ENCODE measurements at places on chromosomes 5 and 9.

GRCh38 chr5:87599778-87600177, 187.0 kb upstream of the CCNH start:
- DNase-seq: no peak

DNA sequence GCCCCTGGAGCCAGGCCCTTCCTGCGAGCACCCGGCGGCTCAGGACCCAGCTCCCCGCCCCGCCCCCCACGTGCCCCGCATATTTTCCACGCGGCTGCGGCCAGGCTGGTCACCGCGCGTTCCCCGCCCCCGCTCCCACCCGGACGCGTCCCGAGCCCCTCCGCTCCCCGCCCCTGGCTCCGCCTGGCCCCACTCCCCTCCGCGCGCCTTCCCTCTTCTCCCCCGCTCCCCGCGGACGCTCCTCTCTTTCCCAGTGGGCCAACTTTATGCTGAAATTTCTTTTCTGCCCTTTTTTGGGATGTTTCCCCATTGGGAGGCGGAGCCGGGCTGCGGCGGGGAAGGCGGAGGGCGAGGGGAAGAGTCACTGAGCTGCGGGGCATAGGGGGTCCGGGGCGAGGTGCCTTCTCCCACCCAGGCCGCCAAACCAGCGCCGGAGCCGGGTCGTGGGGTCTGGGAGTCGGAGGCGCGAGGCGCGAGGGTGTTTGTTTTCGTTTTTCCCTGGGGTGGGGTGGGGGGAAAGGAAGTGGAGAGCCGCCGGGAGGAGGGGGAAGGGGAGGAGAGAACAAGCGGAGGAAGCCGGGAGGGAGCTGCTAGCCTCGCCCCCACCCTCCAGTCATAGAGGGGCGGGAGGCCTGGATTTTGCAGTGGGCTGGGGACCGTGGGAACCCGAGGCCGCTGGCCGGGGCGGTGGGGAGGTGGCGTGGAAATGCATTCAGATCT, 1.0 kb upstream of the TPM2 start:
- peak; percentile 67 for DNase-seq

DNA sequence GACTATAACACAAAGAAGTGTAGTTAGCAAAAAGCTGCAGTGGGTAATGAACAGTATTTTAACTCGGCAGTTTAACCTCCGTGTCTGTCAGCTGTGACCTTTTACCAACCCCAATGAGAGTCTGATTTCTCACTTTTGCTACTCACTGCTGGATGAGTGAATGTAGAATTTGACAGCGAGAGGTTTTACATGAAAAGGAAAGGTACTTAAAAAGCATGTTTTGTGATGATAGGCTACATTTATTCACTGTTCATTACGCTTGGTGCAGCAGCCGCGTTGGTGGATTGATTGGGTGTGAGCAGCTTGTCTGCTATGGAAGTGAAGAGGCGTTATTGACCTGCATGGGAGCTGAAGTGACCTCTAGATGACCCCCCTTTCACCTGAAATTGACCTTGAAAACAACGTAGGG, 867.7 kb downstream of the NR2F1-AS1 start:
- no peak for DNase-seq

GRCh38 chr5:134383980-134384697, 12.8 kb downstream of the UBE2B start:
- no peak for DNase-seq

DNA sequence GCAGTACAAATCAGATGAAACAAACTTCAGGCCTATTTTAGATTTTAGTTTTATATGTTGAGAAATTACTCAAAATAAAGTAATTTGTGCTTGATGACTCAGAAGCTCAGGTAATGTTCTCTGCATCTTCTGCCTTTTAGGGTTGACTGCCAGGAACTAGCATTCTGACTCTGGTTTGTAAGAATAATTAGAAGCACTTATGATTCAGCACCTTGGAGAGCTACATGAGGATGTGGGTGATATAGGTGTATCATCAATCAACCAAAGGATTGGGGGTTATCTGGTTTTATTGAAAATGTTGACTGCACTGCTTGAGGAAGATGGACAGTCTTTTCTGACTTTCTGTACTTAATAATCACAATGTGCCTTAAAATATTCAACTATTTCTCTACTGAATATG, 118.7 kb upstream of the SGCD start:
- peak; percentile 50 for DNase-seq

GRCh38 chr9:115548609-115549260, 430.8 kb upstream of the TNC start:
- peak; percentile 42 for DNase-seq

DNA sequence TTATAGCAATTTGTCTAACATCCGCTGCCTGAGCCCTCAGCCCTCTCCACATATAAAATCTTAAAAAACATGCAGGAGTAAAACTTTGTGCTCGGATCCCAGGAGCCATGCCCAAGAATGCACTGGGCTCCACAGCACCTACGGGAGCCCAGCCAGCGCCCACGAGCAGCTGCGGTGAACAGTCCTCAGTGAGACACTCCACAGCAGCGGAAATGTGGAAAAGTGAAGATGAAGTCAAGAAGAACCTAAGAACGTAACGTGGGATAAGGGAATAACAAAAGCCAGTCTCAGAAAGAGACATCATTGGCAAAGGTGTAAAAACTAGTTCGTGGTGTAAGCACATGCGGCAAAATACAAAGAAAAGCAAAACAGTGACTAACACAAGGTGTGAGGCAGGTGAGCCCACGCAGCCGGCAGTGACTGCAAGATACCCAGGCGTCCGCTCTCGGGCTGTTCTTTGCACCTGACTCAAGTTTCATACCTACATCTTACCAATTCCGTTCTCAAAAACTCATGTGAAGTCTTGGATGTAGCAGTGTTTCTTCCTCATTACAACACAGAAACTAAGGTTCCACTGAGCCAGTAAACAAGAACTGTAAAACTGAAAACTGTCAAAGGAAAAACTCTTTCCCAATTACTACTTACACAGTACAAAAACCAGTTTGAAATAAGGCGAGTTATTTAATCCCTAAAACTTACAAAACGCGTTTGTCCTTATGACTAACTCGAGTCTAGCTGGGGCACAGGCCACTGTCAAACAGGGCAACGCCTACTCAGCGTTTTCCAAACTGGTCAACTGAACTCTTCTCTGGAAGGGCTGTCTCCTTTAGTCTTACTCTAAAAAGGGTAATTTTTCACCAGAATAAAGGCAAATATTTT, 1.7 kb downstream of the CAMSAP1 start:
- peak; percentile 63 for DNase-seq

DNA sequence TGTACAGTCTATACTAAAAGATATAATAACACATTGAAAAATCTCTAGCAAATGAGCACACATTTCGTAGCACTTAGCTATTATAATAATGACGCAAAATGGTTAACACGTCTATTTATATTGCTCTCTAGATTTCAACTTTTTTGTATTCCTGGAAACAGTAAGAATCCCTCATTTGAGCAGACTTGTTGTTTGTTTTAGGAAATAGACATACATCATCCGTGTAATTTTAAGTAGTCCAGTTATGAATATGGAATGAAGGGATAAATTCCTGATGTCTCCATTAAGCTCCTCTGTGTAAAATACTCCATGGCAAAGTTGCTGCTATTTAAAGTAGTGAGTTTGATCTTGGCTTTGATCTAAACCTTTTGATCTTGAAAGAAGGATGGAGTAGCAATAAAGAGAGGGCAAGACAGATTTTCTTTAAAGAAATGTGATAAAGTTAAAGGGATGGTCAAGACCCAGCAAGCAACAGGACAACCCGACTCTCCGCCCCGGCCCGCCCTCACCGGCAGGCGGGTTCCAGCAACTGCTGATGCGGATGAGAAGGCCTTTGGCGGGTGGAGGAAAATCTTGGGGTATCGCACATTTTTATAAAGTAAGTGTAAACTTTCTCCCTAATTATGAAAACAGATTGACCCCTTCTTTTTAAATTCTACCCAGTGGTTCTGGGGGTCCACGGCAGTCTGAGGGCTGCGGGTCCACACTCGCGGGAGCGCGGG, 277.4 kb downstream of the AOPEP start:
- DNase-seq: peak; percentile 48

DNA sequence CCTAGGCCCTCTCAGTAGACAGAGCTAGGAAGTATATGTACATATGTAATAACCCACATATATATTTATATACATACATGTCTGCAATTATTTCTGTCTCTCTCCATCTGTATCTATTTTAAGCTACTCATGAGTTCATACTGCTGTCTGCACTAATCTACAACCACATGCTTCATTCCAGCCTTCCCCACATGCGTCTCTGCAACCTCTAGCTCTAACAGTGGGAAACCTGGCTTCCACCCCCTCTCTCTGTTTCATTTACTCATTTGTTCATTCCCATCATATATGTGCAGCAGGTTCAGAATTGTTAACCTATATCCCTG, 23.3 kb downstream of the DCANP1 start:
- DNase-seq: no peak

DNA sequence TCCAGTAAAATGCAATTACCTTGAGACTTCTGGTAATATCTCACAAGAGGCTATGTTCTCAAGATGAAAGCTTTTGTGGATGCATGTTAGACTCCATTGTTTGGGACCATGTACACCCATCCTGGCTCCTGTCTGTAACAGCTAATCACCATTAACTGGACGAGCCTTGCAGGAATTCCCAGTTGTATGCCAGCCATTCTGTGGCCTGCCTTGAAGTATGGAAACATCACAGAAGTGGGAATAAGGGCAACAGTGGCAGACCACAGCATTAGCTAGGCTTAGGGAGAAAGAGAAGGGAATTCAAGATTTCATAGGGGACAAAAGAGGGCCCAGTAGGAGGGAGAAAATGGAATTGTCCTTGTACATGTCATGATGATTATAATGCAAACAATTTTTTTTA, 79.0 kb downstream of the RORB start:
- DNase-seq: no peak

- no peak for DNase-seq
These were observed 10.1 kb upstream of the ZNF484 start for GRCh38 chr9:92887880-92888338.

DNA sequence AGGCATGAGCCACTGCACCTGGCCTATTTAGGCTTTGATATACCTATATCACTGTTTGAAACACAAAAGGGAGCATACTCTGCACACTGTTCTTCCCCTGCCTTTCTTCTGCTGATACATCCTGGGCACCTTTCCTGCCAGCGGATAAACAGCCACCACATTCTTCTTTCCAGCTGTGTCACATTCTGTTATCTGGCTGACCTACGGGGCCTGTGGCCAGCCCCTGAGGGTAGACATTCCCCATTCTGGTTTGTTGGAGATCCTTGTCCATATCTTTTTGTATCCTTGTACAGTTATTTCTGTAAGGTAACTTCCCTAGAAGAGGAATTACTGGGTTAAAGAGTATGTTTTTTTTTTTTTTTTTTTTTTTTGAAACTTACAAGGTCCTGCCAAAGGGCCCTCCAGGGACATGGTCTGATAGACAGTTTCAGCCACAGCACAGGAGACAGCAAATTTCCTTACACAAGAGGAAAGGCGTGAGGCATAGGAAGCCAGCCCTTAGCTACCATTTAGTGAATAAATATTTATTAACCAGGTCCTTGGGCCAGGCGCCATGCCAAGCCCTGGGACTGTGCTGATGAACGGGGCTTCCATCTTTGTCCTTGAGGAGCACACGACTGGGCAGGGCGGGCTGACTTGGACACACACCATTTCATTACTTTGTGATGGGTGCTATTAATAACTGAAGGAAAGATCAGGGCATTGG, 57.8 kb downstream of the ERGIC1 start:
- peak; percentile 65 for DNase-seq

DNA sequence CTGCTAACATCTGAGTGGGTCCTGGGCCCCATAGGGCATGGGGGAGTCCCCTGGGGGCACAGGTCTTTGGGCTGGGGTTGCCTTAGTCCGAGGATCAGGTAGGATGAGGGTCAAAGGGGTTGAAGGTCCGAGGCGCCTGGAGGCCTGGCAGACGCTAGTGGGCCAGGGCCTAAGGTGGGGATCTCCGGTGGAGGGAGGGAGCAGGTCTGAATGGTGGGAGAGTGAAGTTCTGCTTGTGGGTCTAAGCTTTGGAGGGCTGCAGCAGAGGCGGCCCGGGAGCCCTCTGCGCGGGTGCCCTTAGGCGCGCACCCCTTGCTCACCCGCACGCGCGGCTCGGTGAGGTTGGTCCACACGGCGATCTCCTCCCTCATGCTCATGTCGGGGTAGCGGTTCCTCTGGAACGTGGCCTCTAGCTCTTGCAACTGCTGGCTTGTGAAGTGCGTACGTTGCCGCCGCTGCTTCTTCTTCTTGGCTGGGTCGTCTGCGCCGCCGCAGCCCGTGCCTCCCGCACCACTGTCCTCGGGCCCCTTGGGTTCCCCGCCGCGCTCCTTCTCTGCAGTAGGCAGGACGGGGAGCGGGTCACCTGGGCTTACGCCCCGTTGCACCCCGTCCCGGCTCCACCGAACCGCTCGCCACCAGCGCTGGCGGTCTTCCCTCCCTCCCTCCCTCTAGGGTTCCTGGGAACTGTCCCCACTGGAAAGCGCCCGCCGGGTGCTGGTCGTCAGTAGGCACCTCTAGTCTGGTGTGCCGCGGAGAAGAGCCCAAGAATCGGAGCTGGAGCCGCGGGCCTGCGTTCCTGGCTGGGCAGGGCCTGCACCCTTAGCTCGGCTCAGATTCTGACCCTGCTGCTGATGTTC, 2.8 kb downstream of the PITX1 start:
- DNase-seq: no peak

- peak; percentile 83 for DNase-seq
These were observed 41.9 kb downstream of the TNFAIP8 start for GRCh38 chr5:119397518-119398380.

DNA sequence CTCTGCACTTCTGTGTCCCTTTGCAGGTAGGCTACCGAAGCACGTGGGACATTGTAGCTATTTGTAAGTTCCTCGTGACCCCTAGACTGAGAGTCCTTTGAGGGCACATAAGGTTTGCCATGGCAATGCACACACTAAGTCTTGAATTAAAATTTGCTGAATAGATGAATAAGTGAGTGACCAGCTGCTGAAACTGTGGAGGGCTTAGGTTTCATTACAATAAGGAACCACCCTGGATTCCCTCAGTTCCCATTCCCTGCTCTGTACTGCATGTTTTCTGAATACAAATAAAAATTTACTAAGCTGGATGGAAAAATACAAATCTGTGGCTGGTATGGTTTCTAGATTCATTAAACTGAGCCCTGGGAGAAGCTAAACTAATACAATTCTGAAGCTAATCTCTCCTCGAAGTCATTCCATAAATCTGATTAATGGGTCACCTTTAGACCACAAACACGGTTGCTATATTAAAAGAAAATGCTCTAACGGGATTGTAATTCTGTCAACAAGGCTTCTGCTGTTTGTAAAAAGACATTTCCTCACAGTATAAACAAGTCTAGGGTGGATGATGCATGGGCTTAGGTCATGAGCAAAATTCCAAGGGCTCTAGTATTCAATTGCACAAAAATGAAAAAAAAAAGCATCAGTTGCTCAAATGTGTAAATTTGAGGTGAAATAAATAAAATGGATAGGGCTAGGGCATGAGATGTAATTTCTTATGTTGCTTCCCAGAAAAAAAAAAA, 172.3 kb downstream of the ATP10B start:
- DNase-seq: no peak
